ENCODE measurements at places on chromosomes 1 and 21. TPM values are rescaled to one million over a fixed set of nuclear protein-coding genes. Genes with fewer than 3 reads are reported as not detected.

The LEPR gene
- 15.9 TPM for total RNA-seq

The TIAM1 gene
- 2.7 TPM for total RNA-seq

The TRAF3IP3 gene
- not detected for total RNA-seq

The TLCD4 gene
- under 0.01 TPM for total RNA-seq

The SLAMF1 gene
- total RNA-seq = not detected

The FCN3 gene
- 0.72 TPM for total RNA-seq

The NDC1 gene
- 25.1 TPM for total RNA-seq

The OR2L8 gene
- not detected for total RNA-seq

The NBL1 gene
- total RNA-seq = 47.3 TPM
